ENCODE measurements at places on chromosomes 5 and 9.

DNA sequence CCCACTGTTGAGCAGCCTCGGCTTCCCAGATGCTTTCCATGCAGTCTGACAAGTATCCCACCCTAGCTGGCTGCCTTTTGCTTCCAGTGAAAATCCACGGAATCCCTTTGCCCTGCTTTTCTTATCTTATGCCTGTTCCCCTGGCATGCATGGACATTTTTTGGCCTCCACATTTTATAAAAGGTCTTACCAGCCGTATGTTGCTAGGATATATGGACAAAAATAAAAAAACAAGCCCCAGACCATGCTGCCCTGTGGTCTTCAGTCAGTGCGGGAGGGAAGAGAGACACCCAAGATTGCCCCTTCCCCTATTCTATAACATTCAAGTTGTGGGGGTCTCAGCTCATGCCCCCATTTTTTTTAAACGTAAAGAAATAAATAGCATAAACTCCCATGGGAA is 129.6 kb downstream of the COL23A1 start:
- DNase-seq, result no peak

DNA sequence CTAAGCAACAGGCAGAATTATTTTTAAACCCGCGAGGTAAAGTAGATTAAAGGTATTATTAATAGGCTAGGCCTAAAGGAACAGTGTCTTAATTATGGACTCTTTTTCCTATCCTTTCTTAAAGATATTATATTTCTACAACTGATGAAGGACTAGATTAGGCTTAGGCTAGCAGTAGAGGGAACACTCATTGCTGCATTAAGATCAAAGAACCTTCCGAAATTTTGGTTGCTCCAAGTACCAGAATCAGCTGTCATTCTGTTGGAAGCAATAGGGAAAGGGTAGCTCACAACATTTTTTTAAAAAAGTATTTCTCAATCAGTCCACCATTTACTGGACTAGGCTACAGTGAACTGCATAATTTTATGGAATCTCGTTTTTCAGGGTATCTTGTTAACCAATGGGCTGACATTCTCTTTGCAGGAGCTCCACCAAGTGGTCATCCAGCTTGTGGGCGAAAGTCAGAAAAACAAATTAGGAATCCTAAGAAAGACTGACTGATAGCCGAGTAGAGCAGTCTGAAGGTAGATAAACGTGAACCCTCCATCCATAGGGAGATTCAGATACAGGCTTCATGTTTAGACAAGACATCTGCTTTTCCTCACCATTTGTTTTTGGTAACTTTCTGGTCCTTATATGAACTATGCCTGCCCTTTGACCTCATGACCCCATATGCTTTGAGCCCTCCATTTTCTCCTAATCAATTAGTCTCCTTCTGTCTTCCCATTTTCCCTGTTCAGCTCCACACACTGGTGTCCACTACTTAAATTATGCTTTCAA is 103.6 kb upstream of the CHD1 start:
- no peak for DNase-seq

- DNase-seq, result no peak
Observed at GRCh38 chr5:115737452-115737851, 79.0 kb downstream of the CDO1 start.

DNA sequence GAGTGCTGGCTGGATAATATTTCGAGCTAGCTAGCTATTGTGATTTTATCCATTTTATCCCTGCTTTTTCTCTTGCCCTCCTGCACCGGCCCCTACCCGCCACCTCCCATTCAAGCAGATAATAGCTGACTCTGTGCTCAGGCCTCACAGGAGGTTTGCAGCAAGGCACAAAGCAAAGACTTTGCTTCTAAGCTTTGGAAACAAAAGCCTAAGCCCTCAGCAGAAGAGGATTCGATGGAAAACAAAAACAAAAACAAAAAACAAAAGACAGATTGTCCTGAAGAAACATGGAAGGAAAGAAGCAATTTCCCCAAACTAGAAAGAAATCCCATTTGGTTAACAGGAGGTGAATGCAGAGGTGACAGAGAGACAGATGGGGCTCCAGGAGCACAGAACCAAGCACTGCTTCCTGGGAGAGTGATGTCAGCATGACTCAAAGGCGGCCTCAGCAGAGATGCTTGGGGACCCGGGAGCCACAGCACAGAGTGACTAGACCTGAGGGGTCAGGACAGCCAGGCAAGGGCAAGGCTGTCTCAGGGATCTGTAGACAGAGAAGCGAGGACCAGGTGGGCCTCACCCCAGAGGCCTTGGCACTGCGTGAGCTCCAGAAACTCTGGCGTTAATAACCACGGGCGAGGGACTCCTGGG is 28.4 kb downstream of the MTX3 start:
- peak; percentile 30 for DNase-seq

DNA sequence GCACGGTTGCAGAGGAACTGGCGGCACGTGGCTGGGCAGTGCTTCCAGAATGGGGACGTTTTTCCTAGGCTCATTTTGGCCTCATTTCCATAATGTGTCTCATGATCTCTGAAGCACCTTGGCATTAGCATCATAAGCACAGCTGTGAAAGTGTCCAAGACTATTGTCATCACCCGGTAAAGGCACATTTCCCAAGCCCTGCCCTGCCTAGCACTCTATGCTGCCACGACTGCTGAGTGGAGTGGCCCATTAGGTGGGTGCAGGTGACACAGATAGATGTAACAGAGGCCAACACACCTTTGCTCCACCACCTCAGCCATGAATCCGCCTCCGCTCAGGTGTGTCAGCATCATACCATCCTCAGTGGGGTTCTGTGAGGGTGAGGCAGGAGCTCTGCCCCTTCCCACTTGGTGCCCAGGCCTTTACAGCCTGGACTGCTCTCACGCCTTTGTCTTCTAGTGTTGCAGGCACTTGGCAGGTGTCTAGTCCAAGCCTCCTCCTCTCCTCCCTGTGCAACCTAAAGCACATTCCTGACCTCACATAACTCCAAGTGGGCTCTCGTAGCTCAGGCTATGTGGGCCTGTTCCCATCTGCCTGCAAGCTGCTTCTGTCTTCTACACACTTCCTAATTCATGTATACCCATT is 213.0 kb downstream of the FSTL4 start:
- no peak for DNase-seq

- no peak for DNase-seq
Observed at GRCh38 chr5:16260000-16260399, 80.4 kb upstream of the MARCHF11 start.

- no peak for DNase-seq
Observed at GRCh38 chr9:126128494-126129142, 198.0 kb upstream of the MVB12B start.

DNA sequence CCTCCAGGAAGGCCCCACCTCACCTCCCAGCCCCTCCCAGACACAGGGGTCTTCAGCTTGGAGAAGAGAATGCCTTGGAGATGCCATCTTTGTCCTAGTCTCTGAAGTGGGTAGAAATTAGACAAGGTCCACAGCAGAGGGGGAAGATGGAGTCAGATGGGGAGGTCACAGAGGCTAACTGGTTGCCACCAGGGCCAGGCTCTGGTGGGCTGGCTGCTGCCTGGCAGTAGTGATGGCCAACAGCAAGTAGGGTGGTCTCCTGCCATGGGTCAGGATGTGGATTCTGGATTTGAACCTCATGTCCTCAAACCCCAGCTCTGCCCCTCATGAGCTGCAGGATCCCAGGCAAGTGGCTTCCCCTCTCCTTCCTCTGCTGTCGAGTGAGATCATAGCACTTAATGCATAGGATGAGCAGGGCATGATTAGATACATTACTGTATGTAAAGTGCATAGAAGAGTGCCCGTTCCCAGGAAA is 38.7 kb upstream of the NEK6 start:
- DNase-seq, result no peak

GRCh38 chr9:127955294-127956015 is 17.8 kb upstream of the DPM2 start:
- DNase-seq, result peak; percentile 82

- no peak for DNase-seq
Observed at GRCh38 chr9:130542457-130543228, 36.7 kb upstream of the FUBP3 start.

DNA sequence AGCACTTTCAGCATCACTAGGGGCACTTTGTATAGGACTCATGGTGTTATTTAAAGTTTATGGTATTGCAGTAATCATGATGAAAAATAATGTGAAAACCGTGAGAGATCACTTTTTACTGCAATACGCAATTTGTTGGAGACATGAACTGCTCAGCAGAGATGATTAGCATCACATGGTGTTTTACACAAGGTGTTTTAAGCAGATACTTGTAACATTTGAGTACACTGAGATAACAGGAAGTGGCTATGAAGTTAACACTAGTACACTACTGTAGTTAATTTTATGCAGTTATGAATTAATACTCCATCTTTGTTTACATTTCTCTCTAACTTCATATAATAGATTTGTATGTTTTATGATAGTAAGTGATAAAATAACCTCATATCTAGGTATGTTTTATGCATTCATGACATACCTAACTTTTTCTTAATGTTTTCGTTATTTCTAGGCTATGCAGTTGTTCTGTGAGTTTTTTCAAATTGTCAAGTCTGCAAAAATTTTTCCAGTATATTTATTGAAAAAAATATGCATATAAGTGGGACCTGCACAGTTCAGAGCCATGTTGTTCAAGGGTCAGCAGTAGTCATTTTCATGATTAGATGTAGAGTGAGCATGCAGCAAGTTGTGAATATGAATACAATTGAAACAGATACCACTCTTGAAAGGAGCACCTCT is 13.0 kb downstream of the SUB1 start:
- DNase-seq, result no peak

DNA sequence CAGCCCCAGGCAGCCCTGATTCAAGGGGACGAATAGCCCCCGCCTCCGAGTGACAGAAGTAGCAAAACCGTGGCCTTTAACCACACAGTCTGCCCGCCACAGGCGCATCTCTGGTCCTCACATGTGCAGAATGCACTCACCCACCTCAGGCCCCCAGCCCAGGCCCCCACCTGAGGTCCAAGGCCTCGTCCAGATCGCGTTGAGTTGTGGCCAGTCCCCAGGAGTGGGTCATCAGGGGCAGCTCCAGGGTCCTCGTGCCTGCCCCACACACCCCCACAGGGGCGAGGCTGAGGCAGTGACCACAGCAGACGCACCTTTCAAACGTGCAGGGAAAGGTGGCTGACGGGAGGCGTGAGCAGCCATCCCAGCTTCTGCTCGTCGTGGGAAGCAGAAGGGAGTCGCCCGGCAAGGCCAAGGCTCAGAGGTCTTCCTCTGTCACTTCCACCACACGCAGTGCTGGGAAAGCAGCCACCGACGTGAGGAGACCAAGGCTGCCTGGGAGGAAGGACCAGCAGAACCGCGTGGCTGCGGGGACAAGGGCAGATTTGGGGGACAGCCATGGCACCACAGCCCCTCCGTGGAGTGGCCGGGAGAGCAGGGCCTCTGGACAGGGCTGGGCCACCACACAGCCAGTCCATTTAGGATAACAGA is 77.8 kb upstream of the OTULINL start:
- no peak for DNase-seq

DNA sequence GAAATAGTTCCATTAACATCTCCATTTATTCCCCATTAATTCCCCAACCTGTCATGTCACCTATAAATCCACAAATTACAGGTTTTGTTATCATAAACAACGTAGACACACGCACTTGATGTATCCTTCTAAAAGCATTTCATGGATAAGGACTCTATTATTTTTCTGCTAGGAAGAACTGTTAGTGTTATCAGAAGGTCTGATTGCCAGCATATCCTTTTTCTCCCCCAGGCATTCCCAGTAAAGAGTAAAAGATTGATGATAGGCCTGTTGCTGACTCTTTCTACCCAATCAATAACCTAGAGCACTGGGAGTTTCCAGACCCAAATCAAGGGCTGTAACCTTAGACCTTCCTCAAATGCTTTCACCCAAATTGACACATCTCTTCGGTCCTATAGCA is 60.8 kb downstream of the RFK start:
- no peak for DNase-seq

DNA sequence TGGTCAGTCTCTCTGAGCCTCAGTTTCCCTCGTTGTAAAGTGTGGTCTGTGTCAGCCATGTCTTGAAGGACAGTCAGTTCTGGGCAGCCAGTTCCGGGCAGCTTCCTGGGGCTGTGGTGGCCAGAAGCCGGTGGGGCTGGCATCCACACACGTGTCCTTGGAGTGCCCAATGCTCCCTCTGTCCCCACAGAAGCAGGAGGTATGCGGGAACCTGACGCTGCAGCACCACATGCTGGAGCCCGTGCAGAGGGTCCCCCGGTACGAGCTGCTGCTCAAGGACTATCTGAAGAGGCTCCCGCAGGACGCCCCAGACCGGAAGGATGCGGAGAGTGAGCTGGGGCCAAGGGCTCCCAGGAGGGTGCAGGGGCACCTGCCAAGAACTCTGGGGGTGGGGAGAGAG is 48.4 kb upstream of the SUSD3 start:
- DNase-seq, result no peak

- DNase-seq, result no peak
Observed at GRCh38 chr9:135887585-135888050, 19.7 kb downstream of the CAMSAP1 start.

GRCh38 chr9:87343816-87344430 is 153.7 kb upstream of the DAPK1 start:
- DNase-seq, result no peak

- no peak for DNase-seq
Observed at GRCh38 chr5:112117551-112117950, 301.5 kb downstream of the EPB41L4A start.

DNA sequence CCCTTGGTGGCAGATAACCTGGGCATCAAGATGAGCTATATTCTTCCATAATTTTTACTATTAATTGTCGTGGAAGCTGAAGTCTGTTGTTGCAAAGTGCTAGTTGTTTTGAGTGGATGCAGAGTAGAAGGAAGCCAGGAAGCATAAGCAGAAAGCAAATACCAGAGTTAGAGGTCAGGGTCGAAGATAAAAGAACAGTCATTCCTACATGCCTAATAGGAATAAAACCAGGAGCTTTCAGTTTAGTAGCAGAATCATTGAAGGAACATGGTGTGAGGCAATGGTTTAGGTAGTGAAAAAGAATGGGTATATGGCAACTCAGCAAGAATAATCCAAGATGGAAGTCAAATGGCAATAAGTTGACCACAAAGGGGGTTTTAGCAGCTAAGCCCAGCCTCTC is 121.6 kb upstream of the FST start:
- DNase-seq, result no peak

DNA sequence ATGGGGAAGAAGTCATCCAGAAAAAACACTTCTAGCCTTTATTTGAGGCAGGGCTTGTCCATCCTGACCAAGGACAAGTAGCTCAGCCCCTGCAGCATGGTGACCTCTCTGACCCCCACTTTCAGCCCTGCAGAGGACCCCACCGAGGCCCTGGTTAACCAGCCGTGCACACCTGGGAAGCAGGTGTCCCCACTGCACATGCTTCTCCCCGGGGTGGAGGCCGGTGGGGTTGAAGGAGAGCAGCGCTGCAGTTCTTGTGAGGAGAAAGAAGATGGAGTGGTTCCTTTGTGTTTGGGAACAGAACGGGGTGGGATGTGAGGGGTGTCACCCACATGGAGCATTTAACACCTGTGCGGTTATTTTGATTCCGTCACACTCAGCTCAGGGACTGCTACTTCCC is 21.1 kb upstream of the ZBTB34 start:
- no peak for DNase-seq

- no peak for DNase-seq
Observed at GRCh38 chr5:54257366-54258118, 52.8 kb downstream of the ARL15 start.

- peak; percentile 68 for DNase-seq
Observed at GRCh38 chr9:126722922-126723806, 81.7 kb upstream of the ZBTB43 start.

- DNase-seq, result no peak
Observed at GRCh38 chr5:150195736-150196485, 6.0 kb downstream of the SLC6A7 start.

- no peak for DNase-seq
Observed at GRCh38 chr9:89801341-89801740, 196.5 kb downstream of the GADD45G start.

GRCh38 chr5:163941079-163941478 is 435.7 kb downstream of the MAT2B start:
- no peak for DNase-seq

- DNase-seq, result no peak
Observed at GRCh38 chr5:174520420-174521396, 203.7 kb upstream of the MSX2 start.

Measured in stimulated activated CD4-positive, alpha-beta T cell treated with anti-CD3 and anti-CD28 coated beads, Interleukin-12 subunit alpha, Interleukin-12 subunit beta, amount 100 ng/mL, for 24 hours (primary cell).